ENCODE measurements at places on chromosomes 3 and 15.

GRCh38 chr3:150577855-150578254 lies 25.3 kb upstream of the SELENOT start:
- DNase-seq: no peak

DNA sequence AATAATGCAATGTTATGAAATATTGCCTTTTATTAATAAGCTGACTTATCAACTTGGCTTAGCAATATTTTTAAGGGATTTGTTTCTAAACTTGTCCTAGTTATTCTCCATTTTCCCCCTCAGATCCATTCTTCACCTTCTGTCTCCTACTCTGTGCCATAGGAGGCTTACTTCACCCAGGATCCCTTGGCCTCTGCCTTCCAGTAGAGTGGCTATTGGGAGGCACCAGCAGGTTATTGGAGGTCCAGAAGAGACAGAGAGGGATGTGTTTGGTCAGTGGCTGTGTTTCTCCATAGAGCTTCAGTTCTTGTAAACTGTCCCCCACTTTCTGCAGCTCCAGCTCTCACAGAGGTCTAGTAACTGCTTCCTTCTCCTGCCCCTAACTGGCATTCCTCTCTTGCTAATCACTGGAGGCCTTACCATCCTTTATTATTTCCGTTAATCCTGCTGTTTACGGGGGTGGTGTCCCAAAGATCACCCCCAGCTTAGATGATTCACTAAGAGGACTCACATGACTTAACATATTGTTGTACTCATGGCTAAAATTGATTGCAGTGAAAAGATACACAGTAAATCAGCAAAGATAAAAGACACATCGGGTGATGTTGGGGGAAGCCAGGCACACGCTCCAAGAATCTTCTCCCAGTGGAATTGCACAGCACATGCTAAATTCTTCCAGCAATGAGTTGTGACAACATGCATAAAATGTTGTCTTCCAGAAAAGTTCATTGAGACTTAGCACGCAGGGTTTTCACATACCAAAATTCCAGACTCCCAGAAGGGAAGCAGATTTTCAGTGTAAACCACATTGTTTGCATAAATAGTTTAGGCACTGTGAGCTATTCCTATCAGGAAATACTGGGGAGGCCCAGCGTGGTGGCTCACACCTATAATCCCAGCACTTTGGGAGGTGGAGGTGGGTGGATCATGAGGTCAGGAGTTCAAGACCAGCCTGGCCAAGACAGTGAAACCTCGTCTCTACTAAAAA lies 67.5 kb downstream of the RPL22L1 start:
- no peak for DNase-seq

DNA sequence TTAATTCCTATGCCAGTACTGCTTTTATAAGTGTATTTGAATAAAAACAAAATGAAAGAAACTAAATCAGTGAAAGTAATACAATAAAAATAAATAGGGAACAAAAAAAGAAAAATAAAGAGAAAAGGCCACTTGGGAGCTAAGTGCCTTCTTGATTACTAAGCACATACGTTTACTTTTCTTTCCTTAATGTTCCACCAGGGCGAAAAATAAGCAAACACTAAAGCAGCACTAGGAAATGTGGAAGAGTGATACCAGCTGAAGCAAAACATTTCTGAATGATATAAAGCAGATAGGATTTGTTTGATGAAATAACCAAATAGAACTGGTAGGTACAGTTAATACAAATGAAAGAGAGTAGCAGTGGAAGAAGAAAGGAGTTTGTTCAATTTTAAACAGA lies 132.8 kb upstream of the ZPLD1 start:
- DNase-seq: no peak

GRCh38 chr3:106249159-106249558 lies 380.3 kb upstream of the CBLB start:
- no peak for DNase-seq

- no peak for DNase-seq
Observed at GRCh38 chr3:31075471-31075870, 181.0 kb upstream of the GADL1 start.

DNA sequence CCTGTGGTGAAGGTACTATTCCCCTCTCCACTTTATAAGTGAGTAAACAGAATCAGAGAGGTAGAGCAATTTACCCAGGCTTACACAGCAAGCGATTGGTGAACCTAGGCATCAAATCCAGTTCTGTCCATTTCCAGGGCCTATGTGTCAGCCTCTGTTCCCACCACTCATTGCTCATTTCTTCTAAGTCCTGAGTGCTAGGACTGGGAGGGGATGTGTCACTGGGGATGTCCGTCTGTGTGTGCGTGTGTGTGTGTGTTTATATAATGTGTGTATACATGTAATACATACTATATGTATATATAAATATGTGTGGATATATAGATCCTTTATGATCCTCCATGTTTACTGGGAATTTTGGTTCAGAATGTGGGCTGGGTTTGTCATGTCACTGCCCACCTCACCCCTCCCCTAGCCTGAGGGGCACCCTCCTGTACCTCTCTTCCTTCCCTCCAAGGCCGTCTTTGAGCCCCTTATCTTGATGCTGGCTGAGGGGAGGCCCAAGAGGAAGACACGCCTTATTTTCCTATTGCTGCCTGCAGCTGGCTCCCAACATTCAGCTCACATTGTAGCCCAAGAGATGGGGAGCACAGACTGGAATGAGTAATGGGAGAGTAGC lies 2.1 kb downstream of the TMEM43 start:
- no peak for DNase-seq

- no peak for DNase-seq
Observed at GRCh38 chr3:46844397-46844796, 18.8 kb downstream of the MYL3 start.

DNA sequence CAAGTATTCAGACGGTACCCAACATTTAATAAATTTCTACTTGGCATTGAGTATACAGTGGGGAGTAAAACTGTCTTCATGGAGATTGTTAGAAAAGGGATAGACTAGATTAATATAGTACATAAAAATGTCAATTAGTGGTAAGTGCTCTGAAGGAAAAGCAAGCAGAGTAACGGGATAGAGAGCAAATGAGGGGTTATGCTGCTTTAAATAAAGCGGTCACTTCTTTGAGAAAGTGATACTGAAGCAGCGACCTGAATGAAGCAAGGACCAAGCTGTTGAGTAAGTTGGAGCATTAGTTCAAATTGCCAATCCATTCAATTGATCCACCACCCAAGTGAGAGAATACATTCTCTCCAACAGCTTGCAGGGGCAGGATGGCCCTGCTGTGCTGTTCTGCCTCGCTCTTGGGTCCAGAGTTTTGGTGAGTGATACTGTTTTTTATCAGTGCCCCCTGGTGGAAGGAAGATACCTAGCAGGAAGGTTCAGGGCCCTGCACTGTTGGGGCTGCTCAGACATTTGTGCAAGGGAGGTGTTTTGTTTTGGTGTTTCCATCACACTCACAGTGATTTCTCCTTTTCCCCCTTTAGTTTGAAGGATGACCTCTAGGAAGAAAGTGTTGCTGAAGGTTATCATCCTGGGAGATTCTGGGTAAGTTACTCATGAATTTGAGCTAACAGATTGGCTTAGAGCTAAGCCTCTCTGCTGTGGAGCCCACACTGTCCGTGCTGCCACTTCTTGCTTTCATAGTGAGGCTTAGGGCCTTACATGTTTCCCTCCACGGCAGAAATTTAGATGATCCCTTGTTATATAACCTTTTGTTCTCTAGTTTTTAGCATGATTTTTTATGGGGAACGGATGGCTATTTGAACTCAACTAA lies 69.0 kb downstream of the RAB7A start:
- peak; percentile 86 for DNase-seq

GRCh38 chr3:153043729-153044328 lies 118.2 kb upstream of the RAP2B start:
- no peak for DNase-seq

DNA sequence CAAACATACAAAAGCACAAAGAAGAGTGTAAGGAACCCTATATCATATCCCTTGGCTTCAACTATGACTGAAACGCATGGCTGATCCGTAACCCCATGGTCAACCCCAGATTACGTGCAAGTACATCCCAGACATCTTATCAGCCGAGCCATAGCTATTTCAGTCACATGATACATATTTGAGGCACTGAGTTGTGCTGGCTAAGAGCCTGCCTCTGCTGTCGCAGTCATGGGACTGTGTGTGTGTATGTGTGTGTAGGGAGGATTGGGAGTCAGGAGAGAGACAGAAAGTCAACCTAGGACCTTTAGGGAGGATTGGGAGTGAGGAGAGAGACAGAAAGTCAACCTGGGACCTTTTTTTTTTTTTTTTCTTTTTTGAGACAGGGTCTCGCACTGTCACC lies 8.4 kb downstream of the ST6GAL1 start:
- DNase-seq: no peak

DNA sequence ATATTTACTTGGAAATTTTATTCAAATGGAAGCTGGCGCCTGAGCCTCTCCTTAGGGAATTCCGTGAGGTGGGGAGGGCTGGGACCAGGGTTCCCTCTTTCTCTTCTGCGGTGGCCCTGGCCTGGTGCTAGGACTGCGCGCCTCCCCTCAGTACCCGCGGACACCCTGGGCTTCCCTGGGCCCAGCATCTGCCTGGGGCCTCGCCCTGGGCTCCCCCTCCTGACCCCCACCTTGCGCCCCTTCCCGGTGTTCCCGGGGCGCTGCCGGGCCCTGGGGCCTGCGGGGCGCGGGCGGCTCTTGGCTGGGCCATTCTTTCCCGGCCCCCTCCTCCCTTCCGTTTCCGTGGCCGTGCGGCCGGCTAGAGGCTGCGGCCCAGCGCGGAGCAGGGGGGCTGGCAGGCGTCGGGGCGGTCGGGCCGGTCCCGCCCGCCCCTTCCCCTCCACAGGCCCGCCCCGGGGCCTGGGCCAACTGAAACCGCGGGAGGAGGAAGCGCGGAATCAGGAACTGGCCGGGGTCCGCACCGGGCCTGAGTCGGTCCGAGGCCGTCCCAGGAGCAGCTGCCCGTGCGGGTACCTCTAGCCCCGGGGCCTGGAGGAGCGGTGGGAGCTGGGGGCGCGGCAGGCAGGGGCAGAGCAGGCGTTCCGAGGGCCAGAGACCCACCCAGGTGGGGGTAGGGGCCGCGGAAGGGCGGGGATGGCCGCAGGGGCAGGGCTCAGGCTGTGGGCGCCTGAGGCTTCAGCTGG lies at the start of gene FES:
FES (plus strand) TSS at position 529 of the 743 bp plus-strand sequence. CDS start 542 bp downstream, outside the sequence.
- DNase-seq: no peak

DNA sequence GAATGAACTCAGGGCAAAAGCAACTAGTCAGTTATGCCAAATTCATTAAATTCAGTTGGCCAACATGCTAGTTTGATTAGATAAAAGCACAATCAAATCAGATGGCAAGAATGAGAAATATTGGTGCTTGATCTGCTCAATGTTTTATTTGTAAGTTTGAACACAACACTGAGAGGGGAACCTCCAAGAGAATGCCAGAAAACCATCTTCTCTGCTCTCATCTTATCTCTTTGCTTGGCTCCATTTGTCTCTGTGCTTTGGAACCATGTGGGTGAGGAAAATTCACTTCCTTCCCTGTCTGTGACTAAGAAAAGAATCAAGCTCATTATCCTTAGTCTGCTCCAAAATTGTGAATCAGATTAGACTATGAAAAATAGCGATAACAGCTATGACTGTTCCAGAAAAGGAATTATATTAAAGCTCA lies 43.6 kb upstream of the DCBLD2 start:
- DNase-seq: no peak

DNA sequence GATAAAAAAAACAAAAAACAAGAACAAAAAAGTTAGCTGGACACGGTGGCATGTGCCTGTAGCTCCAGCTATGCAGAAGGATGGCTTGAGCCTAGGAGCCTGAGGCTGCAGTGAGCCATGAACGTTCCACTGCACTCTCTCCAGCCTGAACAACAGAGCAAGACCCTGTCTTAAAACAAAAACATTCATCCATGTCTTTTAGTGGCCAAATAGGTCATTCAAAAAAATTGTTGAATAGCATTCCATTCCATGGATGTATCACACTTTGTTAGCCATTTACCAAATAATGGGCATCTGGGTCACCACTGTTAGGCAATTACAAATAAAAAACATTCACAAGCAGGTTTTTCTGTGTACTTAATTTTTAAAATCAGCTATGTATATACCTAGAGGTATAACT lies 139.7 kb downstream of the STAG1 start:
- no peak for DNase-seq

- DNase-seq: no peak
Observed at GRCh38 chr15:69451951-69452691, 497 bp upstream of the RPLP1 start.

GRCh38 chr3:13574798-13575451 lies 26.0 kb downstream of the FBLN2 start:
- no peak for DNase-seq

GRCh38 chr3:146832857-146833458 lies 227.8 kb upstream of the PLSCR5 start:
- DNase-seq: no peak

GRCh38 chr3:71581457-71582035 lies 2.0 kb downstream of the FOXP1 start:
- peak; percentile 31 for DNase-seq

DNA sequence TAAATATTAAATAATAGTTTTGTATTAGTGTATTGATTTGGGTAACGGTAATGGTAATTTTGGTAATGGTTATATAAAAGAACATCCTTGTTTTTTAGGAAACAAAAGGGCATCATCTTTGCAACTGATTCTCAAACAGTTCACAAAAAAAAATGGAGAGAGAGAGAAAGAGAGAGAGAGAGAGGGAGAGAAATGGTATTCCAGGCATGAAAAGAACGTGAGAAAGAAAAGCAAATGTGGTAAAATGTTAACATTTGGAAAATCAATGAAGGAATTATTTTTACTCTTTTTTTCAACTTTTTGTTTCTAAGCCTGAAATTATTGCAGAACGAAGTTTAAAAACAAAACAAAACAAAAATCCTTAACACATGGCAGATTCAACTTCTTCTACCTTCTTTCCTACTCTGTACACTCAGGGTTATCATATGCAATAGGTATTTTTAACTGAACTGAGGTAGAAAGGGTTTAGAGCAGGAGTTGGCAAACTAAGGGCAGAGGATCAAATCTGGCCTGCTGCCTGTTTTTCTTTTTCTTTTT lies 2.2 kb upstream of the GLB1 start:
- no peak for DNase-seq

GRCh38 chr3:18354701-18355100 lies 70.4 kb downstream of the SATB1 start:
- no peak for DNase-seq

GRCh38 chr15:33448961-33449606 lies 138.3 kb downstream of the RYR3 start:
- no peak for DNase-seq

DNA sequence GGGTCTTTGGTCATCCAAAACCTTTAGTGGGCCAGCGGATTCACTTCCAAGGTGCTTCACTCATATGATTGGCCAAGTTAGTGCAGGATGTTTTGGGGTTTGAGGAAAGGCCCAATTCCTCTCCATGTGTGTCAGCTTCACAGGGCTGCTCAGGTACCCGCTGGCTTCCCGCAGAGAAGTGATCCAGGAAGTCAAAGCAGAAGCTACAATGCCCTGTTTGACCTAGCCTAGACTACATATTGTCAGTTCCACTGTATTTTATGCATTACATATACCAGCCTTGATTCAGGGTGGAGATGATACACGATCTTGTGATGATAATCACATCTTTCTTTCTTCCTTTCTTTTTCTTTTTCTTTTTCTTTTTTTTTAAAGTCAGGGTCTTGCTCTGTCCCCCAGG lies 32.1 kb downstream of the PDE8A start:
- no peak for DNase-seq

DNA sequence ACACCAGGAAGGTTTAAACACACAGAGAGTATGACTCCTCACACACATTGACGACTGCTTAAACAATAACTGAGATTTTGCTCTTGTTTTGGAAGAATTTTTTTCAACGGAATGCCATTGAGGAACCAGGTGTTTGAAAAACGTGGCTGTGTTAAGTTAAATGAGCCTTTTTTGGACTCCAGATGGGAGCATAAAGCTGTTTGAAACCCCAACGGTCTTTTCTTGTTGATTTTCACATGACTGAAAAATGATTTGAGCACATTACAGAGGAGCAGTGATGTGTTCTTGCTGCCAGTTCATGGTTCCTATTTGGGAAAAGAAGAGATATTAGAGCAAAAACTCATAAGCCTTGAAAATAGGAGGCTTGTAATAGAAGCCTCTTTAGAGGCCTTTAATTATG lies 97.8 kb upstream of the SELENOK start:
- no peak for DNase-seq

All from CD4-positive, alpha-beta T cell treated with Interferon alpha-2 for 1 hour (primary cell).